ENCODE measurements at places on chromosomes 5 and 9.

- no peak for DNase-seq
Observed at GRCh38 chr9:114690308-114690707, 8.3 kb upstream of the TEX48 start.

- no peak for DNase-seq
Observed at GRCh38 chr9:8904771-8905515, 1105.4 kb upstream of the DMAC1 start.

DNA sequence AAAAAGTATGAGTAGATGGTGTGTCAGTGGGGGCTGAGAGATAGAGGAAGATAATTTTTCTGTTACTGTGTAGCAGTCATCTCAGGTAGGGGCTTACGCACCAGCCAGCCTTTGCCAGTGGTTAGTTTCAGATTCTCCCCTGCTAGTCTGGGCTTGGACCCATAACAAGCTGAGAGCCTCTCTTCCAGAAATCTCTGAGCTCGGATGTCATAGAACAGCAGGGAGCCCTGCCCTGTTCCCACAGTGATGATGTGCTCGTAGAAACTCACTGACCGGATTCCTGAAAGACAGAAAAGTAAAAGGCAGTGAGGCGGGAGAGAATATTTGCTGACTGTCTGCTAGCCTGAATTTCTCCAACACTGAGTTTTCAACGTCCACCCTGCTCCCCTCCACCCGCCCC lies 37.2 kb downstream of the DCAF12 start:
- DNase-seq: no peak

DNA sequence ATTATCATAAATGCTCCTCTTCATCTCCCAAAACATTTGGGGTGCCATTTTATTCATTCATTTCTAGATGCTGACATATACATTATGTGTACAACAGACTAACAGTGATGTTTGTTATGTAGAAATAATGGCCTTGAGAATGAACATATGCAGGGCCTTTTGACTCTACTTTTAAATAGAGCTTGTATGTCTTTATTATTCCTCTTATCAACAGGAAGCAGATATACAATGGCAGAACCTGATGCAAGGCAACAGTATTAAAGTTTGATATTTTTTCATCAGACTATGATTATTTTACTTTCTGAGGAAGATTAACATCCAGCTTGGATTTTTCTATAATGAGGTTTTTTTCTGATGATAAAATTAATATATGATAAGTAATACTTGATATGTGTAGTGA lies 44.1 kb downstream of the SNX18 start:
- no peak for DNase-seq

DNA sequence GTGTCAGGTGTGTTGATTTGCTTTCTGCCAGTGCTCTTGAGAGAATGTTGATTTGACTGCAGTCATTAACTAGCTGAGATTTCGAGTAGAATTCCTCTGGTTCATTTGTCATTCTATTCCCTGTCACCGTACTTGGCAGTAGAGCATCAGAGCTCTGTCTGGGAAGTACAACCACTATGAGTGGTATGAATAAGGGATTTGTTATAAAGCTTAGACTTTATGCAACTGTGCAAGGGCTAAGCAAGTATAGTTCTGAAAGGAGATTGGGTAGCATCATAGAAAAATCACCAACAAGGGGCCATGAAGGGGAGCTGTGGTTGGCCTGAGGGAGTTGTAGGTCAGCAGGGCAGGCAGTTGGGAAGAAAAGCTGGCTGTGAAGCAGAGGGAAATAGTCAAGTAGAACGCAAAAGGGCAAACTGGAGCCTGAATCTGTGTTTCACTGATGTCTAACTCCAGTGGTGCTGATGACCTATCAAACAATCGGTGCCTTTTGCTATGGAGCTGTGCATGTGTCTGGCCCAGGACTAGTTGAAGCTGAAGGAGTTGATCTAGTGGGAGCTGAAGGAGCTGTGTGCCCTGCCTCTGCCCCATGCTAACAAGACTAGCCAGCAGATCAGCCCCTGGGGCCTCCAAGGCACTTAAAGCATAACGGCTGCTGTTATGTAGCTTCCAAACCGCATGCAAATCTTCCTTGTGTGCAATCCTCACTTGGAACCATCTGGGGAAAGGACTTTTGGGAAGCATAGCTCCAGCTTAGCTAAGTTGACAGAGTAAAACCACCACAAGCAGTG lies 110.0 kb downstream of the SLC28A3 start:
- no peak for DNase-seq

Measured in stimulated activated naive CD4-positive, alpha-beta T cell (primary cell).